NCI-H1417 treated with DMSO at 0.1 percent for 48 hours (cell line): ENCODE measurements at places on chromosomes 2 and 18.
A peak's percentile ranks its signal among the peaks of the same experiment; 100 is the strongest.

DNA sequence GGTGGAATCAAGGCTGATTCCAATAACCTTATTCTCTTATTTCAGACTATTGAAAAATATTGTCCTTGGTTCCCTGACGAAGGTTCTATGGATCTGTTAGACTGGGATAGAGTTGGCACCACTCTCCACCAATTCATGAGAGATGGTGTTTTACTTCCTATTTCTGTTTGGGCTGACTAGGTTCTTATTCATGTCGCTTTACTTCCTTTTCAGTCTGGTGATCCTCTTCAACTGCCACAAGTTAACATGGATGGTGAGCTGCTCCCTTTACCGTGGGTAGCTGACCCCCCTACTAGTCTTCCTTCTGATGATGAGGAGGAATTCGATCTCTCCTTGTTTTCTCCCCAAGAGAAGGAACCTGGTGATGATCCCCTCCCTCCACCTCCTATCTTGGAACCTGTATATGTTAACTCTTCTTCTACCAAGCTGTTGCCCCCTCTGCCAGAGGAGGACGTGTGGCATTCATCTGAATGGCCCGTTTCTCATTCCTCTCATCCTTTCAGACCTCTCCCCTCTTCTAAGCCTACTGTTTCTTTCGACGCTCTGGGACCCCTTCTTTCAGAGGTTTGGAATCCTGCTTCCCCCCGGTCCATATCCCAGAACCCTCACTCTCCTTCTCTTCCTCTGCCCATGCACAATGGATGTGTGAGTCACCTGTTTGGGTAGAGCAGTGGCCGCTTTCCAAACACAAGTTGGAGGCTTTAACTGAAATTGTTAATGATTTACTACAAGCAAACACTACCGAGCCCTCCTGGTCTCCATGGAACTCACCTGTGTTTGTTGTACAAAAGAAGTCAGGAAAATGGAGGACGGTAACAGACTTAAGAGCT, 13.5 kb upstream of the CNOT11 start:
- DNase-seq = no peak

GRCh38 chr18:76686737-76687231, 135.6 kb upstream of the ZNF236 start:
- DNase-seq = peak; percentile 78

- no peak for DNase-seq
Observed at GRCh38 chr2:158677542-158677941, 117.6 kb upstream of the DAPL1 start.

DNA sequence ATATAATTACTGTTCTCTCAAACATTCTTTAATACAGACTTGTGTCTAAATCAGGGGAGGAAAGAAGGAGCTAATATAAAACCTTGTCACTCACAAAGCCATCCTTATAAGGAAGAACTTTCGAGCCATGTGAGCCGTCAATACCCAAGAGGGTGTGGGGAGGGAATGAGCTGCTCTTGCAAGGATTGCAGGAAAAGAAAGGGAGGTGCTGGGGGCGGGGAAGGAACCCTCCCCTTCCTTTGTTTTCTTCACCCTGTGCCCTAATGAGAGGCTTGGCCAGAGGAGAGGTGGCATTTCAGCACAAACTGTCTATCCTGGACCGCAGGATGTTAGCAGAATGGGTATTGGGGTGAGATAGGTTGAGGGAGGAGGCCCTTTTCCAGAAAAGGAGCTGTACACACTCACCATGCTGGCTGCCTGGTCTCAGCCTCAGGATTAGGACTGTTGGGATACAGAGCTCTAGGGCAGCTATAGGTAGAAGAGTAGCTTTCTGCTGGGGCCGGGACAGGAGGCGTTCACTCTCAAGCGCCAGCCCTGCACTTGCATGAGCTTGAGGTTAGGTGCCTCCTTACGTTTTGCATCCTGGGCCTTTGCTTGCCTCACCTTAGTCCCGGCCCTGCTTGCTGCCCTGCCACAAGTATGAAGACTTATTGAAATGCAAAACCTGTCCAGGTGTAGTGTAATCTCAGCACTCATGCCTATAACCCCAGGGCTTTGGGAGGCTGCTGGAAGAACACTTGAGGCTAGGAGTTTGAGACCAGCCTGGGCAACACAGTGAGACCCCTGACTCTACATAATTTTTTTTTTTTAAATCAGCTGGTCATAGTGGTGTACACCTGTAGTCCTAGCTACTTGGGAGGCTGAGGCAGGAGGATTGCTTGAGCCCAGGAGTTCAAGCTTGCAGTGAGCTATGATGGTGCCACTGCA, 190.5 kb downstream of the LOXHD1 start:
- DNase-seq = no peak

DNA sequence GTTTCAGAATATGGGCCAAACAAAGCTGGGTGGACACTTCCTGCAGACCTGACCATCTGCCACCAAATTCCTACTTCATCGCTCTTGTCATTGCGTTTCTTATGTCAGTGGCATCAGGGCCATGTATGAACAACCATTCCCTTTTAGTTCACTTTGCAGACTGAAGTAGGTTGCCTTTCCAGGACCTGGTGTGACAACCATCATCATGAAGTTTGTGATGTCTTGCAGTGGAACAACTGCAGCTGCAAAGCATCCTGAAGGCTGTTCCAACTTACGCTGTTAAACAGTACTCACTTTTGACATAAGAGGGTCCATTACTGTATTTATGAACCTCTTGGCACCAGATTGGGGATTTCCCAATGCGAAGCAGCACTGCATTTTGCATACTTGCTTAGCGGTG, 511.6 kb downstream of the ARHGAP15 start:
- DNase-seq = no peak

- DNase-seq = no peak
Observed at GRCh38 chr2:220478305-220479058, 851.1 kb downstream of the SLC4A3 start.

DNA sequence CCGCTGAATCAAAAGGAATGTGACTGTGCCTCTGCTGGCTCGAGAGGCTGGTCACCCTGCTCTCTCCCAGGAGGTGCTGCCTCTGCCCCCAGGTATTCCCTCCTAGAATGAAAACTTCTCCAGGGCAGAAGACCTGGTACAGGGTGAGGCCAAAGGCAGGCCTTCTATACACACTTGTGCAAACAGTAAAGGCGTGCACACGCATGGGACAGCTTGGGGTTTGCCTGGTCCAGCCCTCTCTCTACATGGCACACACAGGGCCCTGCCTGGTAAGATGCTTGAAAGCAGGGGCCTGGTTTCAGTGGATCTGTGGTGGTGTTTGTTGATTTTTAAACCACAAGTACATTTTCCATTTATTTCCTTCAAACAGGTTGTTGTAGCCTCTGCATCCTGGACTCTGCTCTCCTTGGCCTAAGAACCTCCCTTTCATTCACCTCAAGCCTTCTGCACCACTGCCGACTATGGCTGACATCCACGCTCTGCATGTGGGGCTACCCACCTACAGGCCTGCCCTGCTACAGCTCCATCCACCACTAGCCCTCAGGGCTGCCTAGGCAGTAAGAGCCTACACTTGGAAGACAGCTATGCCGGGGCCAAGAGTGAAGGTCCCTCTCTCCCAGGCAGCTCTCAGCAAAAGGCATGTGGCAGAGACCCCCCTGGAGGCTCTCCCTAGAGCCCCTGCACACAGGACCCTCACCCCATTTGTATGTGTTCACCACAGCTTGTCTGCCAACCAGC, 190.7 kb downstream of the ZBTB7C start:
- no peak for DNase-seq

GRCh38 chr2:202508686-202509085, 126.1 kb upstream of the FAM117B start:
- no peak for DNase-seq

DNA sequence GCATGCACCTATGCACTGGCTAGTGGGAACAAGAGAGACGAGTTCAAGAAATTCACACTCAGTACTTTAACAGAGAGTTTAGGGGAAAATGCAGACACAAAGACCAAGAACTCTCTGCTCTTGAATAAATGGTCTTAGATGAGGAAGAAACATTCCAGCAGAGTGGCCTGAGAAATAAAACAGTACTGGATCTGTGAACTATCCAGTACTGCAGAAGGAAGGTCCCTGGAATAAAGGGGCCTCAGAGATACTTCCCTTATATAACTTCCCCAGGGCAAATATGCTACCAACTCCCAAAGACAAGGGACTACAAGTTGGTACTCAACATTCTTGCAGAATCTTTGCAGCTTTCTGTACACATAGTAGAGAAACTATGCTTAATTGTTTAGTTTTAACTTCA, 70.9 kb upstream of the ARL5A start:
- no peak for DNase-seq

- DNase-seq = no peak
Observed at GRCh38 chr18:38752430-38752829, 1186.8 kb upstream of the CELF4 start.

GRCh38 chr2:61167579-61167978, 5.6 kb downstream of the C2orf74 start:
- no peak for DNase-seq

DNA sequence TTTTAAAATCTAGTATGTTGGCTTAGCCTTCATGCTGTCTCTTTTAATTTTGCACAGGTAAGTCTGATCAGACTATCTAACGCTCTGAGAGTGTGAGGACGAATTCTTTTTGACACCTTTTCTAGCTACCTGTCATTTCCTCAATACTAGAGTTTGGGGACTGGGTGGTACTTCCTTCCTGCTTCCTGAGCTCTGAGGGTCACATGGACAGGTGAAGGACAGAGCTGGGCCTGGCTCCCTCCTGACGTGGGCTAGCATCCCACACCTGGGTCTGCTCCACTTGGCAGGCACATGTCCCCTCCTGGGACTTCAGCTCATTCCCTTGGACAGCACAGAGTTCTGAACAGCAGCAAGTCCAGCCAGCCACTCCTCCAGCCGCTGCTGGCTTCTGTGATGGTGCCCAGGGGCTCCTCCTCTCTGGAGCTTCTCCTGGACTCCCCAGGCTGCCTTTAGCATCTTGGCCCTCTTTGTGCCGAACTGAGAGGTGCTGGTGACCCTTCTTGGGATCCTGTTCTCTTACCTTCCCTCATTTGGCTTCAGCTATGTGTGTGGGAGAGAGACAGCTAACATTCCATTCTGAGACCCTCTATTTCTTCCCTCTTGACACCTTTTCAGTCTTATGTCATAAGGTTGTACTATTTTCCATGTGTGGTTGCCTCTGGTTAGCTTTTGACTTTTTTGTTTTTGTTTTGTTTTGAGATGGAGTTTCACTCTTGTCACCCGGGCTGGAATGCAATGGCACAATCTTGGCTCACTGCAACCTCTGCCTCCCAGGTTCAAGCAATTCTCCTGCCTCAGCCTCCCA, 106.9 kb downstream of the B3GNT2 start:
- no peak for DNase-seq

- DNase-seq = no peak
Observed at GRCh38 chr2:86344404-86344803, 7.0 kb upstream of the REEP1 start.

DNA sequence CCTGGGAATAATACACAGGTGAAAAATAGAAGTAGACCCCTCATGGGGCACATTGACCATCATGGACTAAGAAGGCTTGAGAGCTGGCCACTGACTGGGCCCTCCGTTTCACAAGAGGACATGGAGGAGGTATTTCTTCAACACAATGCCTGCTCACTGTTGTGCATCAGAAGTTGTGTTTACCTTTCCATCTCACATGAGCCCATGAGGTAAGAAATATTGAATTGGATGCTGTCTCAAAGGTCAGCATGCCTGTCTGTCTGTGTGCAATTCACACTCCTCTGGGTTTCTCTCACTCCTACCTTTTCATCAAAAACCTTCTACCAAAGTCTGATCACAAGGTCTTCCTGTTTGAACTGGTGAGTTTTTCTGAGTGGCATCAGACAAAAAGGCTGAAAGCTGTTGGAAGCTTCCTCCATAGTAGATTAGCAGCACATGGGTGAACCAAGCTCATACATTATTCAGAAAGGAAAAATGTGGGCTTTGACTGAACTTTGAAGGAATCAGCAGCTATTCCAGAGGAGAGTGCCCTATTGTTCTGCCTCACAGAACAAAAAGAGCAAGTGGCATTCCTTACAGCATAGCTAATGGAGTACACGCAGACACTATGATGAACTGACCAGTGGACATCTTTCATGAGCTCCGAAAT, 143.2 kb upstream of the RND3 start:
- DNase-seq = no peak

DNA sequence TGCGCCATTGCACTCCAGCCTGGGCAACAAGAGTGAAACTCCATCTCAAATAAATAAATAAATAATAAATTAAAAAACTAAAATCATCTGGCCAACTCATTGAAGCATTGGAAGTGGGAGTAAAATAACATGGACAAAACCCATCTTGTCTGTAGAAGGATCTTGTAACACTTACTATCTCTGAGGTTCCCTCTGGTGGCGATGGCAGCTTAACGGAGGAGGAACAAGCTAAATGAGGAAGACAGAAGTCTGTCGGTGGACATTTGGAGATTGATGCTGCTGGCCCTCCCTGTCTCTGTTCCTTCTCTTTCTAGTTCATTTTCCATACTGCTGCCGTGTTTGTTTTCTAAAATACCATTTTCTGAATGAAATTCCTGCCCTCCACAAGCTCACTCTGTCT, 43.4 kb downstream of the ZCCHC2 start:
- DNase-seq = no peak

DNA sequence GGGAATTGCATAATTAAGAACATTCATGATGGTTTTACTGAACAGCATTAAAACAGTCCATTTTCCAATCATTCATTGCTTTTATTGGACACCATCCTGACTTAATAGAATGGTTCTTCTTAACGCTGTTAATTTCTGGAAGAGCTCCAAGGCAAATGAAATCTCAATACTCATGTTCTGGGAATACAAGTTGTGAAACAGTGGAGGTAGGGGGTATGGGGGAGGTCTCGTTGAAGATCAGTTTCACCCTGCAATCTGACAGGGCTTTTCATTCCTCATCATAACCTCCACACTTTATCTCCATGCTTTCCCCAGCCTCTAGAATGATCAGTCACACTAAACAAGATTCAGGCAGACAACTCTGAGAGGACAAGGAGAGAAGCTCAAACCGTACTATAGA, 113.6 kb downstream of the ETAA1 start:
- DNase-seq = no peak

GRCh38 chr2:99279969-99280695, 20.9 kb downstream of the LYG1 start:
- DNase-seq = no peak
